ENCODE measurements at places on chromosomes 3 and 15. TPM values are rescaled to one million over a fixed set of nuclear protein-coding genes. Genes with fewer than 3 reads are reported as not detected.

DNA sequence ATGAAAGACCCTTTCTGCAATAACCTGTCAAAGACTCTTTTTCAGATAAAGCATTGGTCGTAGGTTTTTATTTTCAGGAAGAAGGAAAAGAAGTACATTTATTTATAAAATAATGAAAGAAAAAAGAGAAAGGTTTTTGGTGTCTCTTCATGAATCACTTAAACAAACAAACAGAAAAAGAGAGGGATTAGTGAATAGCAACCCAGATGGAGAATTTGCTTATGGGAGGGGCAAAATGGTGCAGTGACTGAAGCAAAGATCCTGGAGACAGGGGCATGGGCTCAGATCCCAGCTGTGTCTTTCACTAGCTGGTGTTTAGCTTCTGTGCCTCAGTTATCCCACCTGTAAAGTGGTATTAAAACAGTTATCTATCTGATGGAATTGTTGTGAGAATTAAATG lies 78.6 kb upstream of the PFN2 start:
- H3K27ac ChIP-seq: no peak overlapping the region
- no peaks in the 10 kb centered on the region for H3K4me1 ChIP-seq
- no peaks in the 10 kb centered on the region for H3K27me3 ChIP-seq
- DNase-seq: no peak
- no peaks in the 10 kb centered on the region for H3K36me3 ChIP-seq

DNA sequence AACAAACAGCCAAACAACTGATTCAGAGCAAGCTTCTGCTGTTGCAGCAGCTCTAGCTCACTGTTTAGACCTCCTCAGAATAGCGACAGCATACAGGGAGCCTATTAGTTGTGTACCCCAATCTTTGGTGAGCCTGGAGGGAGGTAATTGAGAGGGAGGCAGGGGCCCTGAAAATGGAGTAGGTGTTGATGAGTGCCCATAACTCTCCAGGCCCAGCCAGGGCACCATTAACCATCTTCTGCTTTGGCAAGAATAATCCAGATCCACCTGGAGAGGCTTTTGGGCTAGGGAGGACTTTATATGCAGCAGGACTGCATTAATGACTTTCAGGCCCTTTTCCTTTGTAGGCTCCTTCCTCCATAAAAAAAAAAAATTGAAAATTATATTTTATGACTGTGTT lies 20.9 kb downstream of the PLCL2 start:
- no peak overlapping the region for H3K4me3 ChIP-seq
- peaks cover 62% of the 10 kb centered on the region for H3K4me1 ChIP-seq
- no peaks in the 10 kb centered on the region for H3K36me3 ChIP-seq
- no peak overlapping the region for H3K27ac ChIP-seq
- DNase-seq: no peak
- H3K27me3 ChIP-seq: no peaks in the 10 kb centered on the region

GABRR3 gene
- total RNA-seq: not detected

DNA sequence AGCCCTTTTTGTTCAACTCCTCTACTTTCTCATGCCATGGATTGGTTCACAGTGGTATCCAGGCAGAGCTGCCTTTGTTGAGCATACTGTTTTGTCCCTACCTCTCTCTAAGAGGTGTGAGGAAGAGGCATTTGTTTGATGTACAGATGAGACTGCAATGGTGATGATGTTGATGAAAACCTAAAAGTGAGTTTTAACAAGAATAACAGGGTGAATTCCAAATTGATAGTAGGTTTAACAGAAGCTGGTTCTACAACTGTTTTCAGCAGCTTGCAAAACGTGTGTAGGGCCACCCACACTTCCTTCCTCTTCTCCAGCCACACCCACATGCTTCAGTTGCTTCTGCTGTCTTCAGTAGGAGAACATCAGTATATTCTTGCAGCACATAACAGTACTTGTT lies 10.2 kb downstream of the SNRK start:
- peaks cover 88% of the 10 kb centered on the region for H3K4me1 ChIP-seq
- no peak overlapping the region for H3K4me3 ChIP-seq
- H3K27ac ChIP-seq: no peak overlapping the region
- no peak for DNase-seq
- no peaks in the 10 kb centered on the region for H3K27me3 ChIP-seq
- H3K36me3 ChIP-seq: no peaks in the 10 kb centered on the region

GRCh38 chr3:46627078-46627477 lies 14.8 kb downstream of the FAM240A start:
- no peak for DNase-seq
- H3K4me3 ChIP-seq: no peak overlapping the region
- no peaks in the 10 kb centered on the region for H3K27me3 ChIP-seq

SLCO2A1 gene
- total RNA-seq: 17.5 TPM

C2CD4A gene
- total RNA-seq: 1.6 TPM

GOLGA8G gene
- total RNA-seq: not detected

Measured in body of pancreas (tissue), 4 donors.